Upper lobe of right lung (tissue), 1 donor: ENCODE measurements at places on chromosomes 7 and 10.

DNA sequence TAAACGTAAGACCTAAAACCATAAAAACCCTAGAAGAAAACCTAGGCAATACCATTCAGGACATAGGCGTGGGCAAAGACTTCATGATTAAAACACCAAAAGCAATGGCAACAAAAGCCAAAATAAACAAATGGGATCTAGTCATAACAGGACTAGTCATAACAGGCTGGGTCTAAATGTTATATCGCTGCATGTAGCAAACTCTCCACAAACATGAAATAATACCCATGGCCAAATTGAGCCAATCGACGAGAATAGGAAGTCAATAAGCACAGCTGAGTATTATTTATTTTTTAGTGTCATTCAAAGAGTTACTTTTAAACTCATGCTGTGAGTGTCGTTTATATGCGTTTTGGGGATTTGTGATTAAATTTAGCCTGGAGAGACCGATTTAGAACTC, 225.1 kb downstream of the TFEC start:
- no peak for DNase-seq

DNA sequence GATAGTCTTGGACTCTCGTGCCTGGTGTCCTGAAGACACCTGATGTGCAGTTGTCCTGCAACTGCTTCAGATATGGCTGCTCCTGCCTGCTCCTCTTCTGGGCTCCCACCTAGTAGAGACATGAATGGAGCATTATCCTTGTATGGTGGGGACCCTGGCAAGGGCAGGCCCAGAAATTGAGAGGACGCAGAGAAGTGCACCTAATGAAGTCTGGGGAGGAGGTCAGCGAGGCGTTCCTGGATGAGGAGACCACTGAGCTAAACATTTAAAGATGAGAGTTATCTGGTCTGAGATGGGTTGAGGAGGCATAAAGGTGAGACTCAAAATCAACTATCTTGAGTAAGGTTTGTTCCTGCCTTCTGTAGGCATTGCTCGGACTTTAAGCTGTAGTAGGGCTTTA, 66.3 kb downstream of the WDFY4 start:
- no peak for DNase-seq

- peak; percentile 75 for DNase-seq
Observed at GRCh38 chr10:16891375-16892313, 74.4 kb upstream of the RSU1 start.

DNA sequence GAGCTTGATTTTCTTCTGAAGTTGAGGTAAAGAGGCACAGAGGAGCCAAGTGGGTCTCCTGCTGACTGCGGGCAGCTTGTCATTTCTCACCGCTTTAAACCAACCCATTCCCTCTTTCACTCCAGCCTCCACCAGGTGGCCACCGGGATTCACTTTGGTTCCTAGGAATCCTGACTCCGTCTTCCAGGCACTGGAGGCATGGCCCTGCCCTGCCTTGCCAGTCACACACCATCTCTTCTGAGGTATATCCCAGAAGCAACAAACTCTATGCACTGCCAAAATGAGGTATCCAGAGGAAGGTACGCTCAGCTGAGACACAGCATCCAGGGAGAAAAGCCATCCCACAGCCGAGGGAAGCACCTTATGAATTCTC, 280.8 kb downstream of the TNS3 start:
- DNase-seq = no peak

DNA sequence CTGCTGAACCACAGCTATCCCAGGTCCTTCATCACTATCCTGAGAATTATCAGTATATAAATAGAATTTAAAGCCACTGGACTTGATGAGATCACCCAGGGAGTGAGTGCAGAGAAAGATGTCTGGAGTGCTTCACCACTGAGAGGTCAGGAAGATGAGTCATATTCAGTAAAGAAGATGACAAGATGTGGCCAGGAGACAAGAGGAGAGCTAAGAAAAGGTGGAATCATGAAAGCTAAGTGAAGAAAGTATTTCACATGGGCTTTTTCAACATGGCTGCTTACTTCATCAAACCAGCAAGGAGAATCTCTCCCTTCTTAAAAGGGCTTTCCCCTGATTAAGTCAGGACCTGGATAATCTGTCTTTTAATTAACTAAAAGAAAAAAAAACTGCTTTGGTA, 9.1 kb upstream of the PRKAR2B start:
- no peak for DNase-seq

GRCh38 chr10:113104047-113104446, 154.0 kb downstream of the TCF7L2 start:
- DNase-seq = no peak

GRCh38 chr10:43689955-43690771, 41.5 kb upstream of the ZNF32 start:
- peak; percentile 94 for DNase-seq

GRCh38 chr7:29156907-29157452, 10.6 kb upstream of the CPVL start:
- no peak for DNase-seq

GRCh38 chr10:132471125-132471451, 66.5 kb upstream of the INPP5A start:
- DNase-seq = no peak
